ENCODE measurements at places on chromosomes 4 and X.

- no peak for DNase-seq
These were observed 6.0 kb downstream of the CXCL2 start for GRCh38 chr4:74092957-74093356.

- DNase-seq = no peak
These were observed 106.2 kb upstream of the PTCHD1 start for GRCh38 chrX:23228454-23228853.

GRCh38 chr4:186820391-186820891 is 96.8 kb upstream of the FAT1 start:
- DNase-seq = no peak

DNA sequence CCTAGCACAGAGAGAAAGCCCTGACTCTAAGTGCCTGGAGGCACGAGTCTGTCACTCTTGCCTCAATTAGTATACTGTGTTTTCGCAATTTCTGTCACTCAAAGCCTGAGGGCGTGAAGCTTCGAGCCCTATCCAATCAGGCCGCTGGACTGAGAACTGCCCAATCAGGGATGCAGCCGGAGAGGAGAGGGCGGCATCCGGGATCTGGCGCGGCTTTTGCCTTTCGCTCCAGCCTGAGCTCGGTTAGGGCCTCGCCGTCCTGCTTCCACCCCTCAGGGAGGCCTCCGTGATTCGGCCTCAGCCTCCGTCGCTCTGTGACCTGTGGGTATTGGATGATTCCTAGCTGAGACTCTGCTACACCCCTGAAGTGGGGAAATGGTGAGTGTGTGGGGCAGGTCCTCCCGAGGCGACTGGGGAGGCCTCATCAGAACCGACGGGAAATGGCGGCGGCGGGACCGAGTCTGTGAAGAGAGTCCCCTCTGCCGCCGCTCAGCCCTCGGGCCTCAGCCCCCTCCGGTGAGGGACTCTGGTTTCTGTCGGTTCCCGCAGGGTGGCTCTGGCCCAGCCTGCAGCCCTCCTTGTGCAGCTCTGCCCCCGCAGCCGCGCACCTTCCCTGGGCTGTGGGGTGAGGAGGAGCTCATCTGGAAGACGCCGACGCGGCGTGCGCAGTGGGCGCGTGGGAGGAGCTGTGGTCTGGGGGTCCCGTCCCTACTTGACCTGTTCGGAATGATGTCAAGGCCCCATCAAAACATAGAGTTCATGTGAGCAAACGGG is 48.5 kb downstream of the ZNF141 start:
- no peak for DNase-seq

All from stimulated activated CD4-positive, alpha-beta T cell treated with anti-CD3 and anti-CD28 coated beads, Interleukin-4, amount 100 ng/mL, for 24 hours (primary cell).